H1 (cell line): ENCODE measurements at places on chromosomes 11 and 22.

DNA sequence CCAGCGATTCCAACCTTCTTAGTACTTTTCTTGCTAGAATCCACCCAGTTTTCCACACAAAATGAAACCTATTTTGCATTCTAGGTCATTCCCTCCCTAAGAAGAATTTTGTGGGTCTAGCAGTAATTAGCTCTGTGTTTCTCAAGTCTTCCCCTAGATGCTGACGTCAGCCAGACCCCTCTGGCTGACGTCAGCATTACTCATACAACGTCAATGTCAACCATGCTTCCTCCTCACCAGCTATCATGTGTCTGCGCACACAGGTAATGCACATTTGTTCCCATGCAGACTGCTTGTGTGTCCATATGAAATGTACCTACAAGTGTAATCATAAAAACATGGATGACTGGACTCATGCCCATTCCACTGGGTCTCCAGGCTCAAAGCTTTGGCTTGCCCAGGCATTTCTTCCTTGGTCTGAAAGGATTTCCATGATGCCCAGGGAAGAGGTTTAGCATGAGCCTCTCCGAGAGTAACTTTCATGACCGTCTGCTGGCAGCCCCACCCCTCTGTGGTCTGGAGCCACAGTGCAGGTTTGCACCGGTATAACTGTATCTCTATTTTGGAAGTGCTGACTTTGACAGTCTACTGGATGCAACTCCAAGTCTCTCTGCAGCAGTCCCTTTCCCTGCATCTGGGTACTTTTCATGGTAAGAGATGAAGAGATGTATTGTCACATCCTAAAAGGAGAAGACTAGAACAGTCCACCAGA lies 58.6 kb downstream of the DSCAML1 start:
- no peak for DNase-seq

GRCh38 chr11:68480852-68481510 lies 20.4 kb downstream of the PPP6R3 start:
- DNase-seq = no peak

DNA sequence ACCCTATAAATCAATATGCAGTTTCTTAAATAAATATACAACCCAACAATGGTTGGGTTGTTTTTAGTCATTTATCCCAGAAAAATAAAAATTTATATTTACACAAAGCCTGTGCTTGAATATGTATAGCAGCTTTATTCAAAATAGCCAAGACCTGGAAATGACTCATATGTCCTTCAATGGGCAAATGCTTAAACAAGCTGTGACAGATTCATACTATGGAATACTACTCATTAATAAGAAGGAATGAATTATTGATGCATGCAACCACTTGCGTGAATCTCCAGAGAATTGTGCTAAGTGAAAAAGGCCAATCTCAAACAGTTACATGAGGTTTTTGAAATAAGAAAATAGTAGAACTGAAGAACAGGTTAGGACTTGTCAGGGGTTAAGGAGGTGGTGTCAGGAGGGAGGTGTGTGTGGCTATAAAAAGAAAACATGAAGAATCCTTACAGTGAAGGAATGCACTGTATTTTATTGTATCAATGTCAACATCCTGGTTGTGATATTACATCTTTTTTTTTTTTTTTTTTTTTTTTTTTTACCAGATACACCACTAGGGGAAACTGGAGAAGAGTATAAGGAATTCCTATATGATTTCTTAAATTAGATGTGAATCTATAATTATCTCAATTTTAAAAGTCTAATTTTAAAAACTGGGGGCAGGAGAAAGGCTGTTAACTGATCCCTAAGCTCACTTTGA lies 82.4 kb upstream of the CD44 start:
- DNase-seq = no peak

GRCh38 chr22:44182588-44183286 lies 2.0 kb downstream of the PARVG start:
- DNase-seq = no peak

DNA sequence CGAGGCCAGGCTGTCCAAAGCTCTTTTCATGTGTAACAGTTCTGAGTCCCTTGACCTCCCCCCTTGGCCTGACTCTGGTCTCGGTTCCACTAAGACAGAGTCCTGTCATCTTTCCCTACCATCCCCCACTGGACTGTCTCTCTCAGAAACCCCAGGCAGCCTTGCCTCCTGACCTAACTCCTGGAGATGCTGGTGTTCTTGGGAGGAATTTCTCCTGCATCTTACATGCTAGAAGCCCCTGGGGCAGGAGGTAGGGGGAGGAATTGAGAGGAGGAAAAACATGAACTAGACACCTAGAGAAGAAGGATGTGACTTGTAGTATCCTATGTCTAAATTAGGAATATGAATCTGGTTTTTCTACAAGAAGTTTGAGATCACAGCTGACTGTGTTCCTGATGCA lies 648 bp upstream of the IL18BP start:
- no peak for DNase-seq

DNA sequence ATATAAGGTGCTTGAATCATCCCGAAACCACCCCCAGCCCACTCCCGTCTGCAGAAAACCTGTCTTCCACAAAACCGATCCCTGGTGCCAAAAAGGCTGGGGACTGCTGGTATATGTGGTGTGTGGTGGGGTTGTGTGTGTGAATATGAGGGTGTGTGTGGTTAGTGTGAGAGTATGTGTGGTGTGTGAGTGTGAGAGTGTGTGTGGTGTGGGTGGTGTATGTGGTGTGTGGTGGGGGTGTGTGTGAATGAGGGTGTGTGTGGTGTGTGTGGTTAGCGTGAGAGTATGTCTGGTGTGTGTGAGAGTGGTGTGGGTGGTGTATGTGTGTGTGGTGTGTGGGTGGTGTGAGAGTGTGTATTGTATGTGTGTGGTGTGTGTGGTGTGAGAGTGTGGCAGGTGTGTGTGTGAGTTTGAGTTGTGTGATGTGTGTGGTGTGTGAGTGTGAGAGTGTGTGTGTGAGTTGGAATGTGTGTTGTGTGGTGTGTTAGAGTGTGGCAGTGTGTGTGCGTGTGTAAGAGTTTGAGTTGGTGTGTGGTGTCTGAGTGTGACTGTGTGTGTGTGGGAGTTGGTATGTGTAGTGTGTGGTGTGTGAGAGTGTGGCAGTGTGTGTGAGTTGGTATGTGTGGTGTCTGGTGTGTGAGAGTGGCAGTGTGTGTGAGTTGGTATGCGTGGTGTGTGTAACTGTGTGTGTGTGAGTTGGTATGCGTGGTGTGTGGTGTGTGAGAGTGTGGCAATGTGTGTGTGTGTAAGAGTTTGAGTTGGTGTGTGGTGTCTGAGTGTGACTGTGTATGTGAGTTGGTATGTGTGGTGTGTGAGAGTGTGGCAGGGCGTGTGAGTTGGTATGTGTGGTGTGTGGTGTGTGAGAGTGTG lies 6.5 kb downstream of the UPK3A start:
- DNase-seq = no peak

- no peak for DNase-seq
Observed at GRCh38 chr11:110345743-110346142, 49.3 kb upstream of the RDX start.

GRCh38 chr11:103007521-103007920 lies 52.0 kb upstream of the MMP13 start:
- DNase-seq = no peak

GRCh38 chr11:46339816-46340215 lies 7.4 kb upstream of the DGKZ start:
- no peak for DNase-seq

GRCh38 chr11:113274713-113275582 lies 39.4 kb upstream of the TTC12 start:
- DNase-seq = peak; percentile 56

GRCh38 chr22:25208743-25209505 lies 9.3 kb downstream of the CRYBB3 start:
- DNase-seq = no peak

DNA sequence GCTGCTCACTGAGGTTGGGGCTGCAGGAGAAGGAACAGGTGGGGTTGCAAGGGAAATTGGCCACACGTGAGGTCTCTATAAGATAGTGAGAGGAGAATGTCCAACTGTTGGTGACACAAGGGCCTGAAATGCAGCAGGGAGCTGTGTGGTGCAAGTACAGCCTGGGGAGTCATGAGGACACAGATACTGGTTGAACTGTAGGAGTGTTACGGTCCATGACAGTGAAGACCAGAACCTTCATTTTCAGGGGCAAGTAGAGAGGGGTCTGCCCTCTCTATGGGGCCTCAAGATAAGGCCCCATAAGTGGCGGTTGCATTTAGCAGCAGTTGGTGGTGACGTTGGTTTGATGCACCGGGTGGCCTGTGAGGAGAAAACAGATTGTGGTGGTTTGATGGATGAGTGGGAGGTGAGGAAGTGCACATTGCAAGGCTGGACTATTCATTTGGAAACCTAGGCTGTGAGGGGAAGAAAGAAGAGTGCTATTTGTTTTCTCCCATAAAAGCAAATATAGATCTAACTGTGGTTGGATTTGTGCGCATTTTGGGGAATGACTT lies 39.4 kb downstream of the MICAL2 start:
- DNase-seq = no peak

DNA sequence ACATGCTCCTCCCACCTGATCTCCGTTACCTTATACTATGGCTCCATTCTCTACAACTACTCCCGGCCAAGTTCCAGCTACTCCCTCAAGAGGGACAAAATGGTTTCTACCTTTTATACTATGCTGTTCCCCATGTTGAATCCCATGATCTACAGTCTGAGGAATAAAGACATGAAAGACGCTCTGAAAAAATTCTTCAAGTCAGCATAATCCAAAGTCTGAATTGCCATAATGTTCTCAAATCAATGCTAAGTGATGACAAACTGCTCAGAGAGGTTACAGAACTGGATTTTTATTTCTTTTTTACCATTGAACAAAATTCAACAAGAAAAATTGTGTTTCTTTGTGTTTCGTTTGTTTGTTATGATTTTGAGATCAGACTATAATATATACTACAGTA lies 7.6 kb downstream of the OR9G4 start:
- DNase-seq = no peak

DNA sequence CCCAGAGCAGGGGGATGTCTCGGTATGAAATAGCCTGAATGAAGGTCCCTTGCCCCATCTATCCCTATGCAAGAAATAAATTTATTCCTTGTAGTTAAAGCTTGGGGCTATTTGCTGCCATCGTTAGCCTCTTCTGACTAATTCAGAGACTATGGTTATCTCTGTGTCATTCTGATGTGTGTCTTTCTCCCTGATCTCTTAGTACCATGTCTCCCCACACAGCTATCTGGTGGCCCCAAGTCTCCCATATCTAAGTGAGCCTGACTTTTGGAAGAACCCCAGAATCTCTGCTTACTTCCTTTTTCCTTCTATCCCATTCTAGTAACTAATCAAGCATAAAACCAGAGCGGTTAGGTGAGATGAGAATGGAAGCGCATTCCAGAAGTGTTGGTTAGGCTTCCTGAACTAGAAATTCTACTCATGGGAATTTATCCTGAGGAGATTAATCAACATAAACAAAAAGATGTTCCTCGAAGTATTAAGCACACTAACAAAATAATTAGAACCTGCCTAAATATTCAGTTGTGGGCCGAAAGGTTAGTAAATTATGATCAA lies 71.4 kb upstream of the BMAL1 start:
- DNase-seq = no peak

DNA sequence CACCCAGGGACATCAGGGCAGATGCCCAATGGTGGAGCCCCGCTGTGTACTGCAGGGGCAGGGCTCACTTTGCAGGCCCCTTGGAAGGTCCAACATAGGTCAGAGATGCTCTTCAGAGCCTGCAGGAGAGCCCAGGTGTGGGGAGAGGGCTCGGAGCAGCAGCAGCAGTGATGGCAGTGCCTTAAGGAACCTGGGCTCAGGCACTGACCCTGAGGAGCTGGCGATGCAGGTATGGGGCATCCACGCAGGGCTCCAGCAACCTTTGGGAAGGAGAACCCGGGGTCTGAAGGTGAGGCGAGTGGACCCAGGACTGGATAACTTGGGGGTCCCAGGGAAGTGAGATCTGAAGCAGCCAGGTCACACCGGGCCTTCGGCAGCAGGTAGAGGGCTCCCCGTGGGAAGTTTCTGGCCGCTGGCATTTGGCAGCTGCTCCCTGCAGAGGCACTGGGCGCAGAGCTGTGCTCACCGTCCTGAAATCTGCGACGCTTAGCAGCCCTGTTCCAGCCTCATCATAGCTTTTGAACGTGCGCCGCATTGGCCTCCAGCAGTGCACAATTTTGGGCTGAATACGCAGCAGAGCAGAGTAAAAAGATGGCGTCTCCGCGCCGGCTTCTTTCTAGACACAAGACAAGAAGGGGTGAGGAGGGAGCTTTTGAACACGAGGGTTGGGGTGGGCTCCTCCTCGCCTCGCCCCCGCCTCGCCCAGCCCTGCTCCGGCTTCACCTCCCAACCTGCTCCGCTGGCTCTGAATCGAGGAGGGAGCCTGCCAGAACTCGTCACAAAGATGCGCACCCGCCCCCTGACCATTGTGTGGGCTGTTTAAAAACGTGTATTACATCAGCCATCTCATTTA lies 118.8 kb downstream of the MPPED1 start:
- DNase-seq = no peak

DNA sequence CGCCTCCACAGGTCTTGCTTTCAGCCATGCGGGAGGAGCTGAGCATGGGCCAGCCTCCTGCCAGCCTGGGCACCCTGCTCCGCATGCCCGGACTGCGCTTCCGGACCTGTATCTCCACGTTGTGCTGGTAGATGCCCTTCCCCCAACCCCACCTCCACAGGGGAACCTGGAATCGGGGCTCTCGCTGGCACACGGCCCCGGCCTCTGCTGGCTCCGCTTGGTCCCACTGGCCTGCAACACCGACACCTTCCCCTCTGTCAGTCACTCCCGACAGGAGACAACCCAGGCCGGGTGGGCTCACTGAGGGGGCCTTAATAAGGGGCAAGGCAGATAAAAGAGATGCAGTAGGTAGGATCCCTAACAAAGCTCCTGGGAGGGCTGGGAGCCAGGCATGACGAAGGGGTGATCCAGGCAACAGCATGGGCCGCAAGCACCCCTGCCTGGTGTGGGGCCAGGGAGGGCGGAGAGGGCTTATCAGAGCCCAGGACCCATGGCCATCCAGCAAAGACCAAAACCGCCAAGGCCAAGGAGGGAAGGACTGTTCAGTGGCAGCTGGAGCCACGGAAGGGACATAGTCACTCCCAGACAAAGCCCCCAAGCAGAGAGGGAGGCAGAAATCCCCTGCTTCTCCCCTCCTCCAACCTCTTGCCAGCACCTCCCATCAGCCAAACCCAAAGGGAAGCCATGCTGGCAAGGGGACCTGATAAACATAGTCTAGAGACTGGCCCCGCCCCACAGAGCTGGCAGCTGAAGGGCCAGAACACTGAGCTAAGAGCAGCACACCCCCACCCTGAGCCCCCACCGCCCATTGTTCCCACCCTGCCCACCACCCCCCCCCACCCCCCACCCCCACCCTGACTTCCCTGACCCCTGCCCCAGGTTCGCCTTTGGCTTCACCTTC lies 8.0 kb downstream of the SLC22A12 start:
- no peak for DNase-seq

- DNase-seq = no peak
Observed at GRCh38 chr11:121431820-121432526, 20.1 kb upstream of the SORL1 start.

GRCh38 chr11:92087725-92088537 lies 136.7 kb upstream of the FAT3 start:
- DNase-seq = no peak

GRCh38 chr11:88414385-88414861 lies 76.9 kb upstream of the CTSC start:
- no peak for DNase-seq
